ENCODE measurements at places on chromosomes 3 and 15.

DNA sequence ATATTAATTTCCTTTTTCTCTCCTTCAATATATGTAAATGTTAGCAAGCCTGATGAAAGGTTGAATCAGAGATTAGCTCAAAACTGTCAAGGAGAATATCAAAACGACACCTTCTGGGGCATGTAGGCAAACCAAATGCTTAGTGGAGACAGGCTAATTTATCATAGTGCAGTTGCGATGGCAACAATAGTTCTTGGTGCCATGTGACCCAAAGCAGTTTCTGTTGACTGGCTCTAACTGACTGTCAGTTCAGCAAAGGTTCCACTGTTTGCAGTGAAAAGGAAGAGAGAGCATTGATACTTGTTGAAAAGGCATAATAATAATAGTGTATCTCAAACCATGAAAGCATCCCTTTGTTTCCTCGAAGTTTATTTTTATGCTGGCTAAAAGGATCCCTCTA is 513.9 kb downstream of the NLGN1 start:
- no peak for DNase-seq

GRCh38 chr3:102532901-102533300 is 98.1 kb downstream of the ZPLD1 start:
- DNase-seq = no peak

DNA sequence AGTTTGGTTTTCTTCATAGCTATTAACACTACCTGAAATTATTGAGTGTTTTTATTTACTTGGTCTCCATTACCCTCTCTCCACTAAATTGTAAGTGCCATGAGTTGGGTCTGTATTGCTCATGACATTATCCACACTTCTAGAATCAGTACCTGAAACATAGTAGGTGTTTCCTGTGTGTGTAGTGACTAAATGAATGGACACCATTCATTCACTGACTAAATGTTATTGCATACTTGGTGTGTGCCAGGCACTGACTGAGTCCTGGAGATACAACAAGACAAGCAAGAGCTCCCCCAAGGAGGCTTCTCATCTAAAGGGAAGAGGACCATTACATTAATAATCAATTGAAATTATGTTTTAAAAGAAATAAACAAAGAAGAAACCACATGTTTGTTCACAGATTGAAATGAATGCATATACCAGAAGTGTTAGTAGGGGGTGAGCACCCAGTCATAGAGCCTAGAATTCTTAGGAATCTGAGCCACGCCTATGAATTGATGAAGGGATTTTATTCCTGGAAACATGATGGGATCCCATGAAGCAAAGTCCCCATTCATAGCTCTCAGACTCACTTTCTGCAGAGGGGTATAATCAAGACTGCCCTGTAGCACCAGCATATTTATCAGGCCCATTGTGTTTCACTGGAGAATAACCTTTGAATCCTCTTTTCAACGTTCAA is 31.7 kb upstream of the ATOSA start:
- no peak for DNase-seq

GRCh38 chr15:36644191-36644896 is 64.9 kb downstream of the CDIN1 start:
- no peak for DNase-seq

GRCh38 chr3:190575437-190576185 is 61.7 kb downstream of the IL1RAP start:
- no peak for DNase-seq

DNA sequence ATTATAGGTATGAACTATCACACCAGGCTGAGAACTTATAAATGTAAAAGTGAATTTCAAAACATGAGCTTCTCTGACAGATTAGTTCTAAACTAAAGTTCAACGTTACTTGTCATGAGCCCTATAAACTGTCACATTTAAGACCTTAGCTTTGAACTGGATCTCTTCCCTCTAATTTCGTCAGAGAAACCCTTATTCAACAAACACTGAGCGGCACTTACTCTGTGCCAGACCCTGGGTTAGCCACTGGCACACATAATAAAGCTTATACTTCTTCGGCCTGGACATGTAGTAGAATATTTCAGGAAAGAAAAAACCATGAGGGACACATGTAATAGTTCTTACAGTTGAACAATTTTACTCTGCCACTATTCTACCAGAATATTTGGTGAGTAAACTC is 5.6 kb downstream of the PCYT1A start:
- no peak for DNase-seq

DNA sequence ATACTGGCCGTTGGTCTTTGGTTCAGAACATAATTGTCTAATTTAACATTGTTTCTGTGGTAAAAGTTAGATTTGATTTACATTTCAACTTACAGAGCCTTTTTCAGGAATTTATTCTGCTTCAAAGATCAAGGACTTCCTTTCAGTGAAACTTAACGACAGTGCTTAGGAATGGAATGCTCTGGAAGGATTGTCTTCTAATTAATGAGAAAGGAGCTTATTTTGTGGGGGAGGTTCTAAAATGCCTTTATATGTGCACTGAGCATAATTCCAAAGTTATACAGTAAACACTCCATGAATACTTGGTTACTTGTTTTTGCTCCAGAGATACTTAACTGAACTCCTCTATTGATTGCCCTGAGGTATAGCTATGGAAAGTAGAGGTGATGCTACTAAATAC is 75.7 kb downstream of the CACNA1D start:
- no peak for DNase-seq

GRCh38 chr3:14543446-14543845 is 3.3 kb upstream of the GRIP2 start:
- DNase-seq = no peak

- no peak for DNase-seq
Measured at GRCh38 chr3:74676-75243, 121.8 kb upstream of the CHL1 start.

- no peak for DNase-seq
Measured at GRCh38 chr3:43726521-43726920, 35.8 kb downstream of the ABHD5 start.

GRCh38 chr15:31155151-31155550 is 53.6 kb upstream of the TRPM1 start:
- no peak for DNase-seq

GRCh38 chr15:78830514-78831228 is 19.4 kb upstream of the ADAMTS7 start:
- peak; percentile 26 for DNase-seq

- DNase-seq = no peak
Measured at GRCh38 chr3:146024260-146024659, 136.7 kb downstream of the PLOD2 start.

GRCh38 chr3:11386465-11387113 is 114.4 kb downstream of the ATG7 start:
- no peak for DNase-seq

DNA sequence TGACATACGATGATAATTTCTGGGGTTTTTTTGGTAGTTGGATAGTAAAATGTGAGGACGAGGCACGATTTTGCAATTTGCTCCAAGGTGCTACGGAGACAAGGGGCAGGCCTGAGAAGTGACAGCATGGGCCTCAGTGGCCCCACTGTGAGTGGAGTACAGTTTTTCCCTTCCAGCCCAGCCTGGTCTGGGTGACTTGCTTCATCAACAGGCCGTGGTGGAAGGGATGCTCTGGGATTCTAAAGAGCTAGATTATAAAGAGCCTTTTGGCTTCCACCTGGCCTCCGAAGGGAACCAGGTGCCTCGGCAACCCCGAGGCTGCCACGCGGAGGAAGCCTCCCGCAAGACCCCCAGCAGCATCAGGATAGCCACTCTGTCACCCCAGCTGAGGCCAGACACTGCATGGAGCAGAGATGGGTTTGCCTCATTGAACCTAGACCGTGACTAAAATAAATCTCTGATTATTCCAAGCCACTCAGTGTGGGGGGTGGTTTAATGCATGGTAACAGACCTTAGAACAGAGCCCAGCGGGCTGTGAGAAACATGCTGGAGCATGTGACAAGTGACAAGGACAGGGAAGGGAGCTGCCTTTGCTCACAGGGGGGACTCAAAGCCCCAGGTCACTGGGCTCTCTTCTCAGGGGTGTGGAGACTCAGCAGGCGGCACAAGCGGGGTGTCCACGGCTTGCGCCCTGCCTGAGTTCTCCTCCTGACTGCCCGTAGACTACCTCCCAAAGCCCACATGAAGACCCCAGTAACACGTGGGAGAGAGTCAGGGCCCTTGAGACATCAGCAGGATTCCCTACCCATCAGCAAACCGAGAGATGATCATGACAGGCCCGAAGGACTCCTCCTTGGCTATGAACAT is 22.6 kb upstream of the SLC41A3 start:
- no peak for DNase-seq

DNA sequence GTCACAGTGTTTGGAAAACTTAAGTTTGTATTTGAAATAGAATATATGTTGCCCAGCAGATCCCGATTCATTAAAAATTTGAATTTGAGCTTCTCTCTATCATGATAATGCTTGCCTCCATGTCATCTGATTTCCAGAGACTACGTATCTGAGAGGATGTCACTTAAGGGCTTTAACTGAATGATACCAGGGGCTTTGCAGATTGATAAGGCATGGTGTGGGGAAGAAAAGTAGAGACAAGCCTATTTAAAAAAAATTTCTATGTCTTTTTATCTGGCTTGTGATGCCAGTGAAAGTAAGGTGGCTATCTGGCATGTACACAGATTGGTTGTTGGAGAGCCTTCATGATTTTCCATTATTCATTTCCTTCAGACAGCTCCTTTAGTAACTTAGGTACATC is 72.7 kb downstream of the UBE2E2 start:
- no peak for DNase-seq

DNA sequence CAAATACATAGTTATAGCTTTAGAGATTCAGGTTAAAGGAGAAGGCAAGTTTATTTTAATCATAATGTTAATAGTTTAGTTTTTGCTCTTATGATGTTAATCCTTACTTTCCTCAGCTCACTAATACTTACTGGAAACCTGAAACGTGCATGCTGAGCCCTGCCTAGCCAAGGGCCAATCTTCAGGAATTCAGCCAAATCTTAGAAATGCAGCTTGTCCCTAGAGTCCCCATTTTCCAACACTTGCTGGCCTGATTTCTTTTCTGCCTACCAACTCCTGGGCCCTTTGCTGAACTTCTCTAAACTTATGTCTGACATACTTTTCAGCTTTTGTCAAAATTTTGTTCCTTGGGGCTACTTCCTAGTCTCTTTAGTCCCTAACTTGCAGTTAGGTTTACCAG is 22.8 kb downstream of the BCHE start:
- DNase-seq = no peak

DNA sequence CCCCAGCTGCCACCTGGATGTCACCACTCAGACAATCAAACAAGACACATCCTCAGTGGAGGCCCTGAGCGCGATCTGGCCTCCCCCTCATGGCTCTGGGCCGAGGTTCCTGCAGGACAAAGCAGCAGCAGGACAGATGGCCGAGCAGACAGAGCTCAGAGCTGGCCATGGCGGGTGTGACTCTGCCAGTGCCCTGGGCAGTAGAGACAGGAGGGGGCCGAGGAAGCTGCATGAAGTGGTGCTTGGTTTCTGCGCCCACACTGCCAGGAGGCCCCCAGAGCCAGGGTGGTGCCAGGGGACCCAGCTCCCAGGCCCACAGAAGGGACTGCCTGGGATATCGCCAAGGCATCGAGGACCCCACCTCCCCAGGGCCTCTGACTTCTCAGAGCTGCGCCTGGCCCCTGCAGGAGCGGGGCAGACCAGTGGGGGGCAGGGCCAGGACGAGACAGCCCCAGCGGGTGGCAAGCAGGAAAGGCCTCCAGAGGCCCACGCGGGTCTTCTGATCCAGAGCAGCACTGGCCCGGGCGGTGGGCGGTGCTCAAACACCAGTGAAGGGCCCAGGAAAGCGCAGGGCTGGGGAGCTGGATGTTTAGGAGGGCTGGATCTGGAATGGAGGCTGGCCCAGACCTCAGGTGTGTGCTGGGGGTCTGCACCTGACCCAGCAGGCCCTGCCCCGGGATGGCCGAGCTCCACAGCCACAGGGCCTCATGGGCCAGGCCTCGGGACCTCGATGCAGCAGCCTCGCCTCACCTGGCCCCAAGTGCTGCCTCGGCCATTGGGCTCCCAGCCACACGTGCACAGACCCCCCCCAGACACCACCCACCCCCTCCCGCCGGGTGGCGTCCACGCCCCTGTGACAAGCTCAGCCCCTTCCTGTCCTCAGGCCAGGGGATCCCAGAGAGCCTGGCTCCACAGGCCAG is 76.0 kb downstream of the GOLGA8G start:
- DNase-seq = no peak

DNA sequence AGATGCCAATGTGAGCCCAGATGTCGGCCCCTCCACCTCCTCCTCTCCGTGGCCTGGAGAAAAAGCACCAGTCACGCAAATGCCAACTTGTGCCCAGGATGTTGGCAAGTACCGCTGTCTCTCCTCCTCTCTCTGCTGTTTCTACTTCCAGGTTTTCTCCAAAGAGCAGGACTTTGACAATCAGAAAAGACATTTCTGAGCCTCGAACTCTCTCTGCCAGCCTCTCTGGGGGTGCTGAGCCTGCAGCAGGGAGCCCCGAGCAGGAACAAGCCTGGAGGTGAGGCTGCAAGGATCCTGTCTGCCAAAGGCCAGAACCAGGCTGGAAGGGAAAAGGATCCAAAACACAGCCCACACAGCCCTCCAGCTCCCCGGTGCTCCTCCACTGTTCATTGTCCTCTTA is 89.7 kb downstream of the SEC22A start:
- DNase-seq = no peak

GRCh38 chr15:31439328-31439727 is 112.7 kb downstream of the KLF13 start:
- no peak for DNase-seq

GRCh38 chr3:188568736-188569135 is 414.8 kb downstream of the LPP start:
- DNase-seq = no peak

GRCh38 chr3:64053581-64053980 is 30.3 kb upstream of the PSMD6 start:
- no peak for DNase-seq

GRCh38 chr3:122325769-122326168 is 721 bp downstream of the CSTA start:
- DNase-seq = no peak

- DNase-seq = no peak
Measured at GRCh38 chr3:53153980-53154379, 7.0 kb upstream of the PRKCD start.

DNA sequence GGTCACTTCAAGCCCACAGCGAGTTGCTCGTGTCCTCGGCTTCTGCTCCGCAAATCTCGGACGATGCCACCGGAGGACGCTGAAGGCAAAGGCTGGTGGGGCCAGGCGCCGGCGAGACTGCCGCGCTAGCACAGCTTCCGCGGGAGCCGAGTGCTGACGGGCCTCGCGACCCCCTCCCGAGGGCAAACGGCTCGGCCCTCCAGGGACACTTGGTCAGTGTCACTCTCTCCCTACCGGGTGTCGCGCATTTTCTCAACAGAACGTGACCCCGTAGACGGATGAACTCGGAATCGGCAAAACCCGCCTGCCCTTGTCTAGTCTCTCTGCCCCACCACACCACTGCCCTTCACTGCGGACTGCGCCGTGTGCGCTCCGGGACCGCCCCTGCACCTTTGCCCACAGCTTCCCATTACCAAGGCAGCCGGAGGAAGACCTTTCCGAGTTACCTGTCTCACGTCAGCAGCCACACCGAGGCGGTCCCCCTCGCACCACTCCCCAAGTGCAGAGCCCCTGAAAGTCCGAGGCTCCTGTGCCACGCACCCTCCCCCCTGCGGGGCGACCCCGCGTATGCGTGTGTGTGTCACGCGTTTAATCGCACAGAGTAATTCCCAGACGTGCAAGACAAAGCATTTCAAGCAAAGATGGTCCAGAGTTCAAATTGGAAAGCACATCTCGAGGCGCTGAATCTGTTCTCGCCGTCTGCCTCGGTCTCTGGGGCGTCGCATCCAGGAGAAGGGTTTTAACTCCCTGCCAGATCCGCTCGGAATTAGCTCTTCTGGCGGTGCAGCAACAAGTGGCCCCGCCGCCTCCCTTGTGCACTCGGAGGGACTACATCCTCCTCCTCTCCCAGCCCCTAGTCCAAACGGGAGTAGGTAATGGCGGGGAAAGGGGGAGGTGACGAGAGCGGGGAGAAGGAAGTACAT is 245.0 kb upstream of the TOPAZ1 start:
- DNase-seq = peak; percentile 21
